T-helper 22 cell (primary cell): ENCODE measurements at places on chromosomes 5 and 9.

DNA sequence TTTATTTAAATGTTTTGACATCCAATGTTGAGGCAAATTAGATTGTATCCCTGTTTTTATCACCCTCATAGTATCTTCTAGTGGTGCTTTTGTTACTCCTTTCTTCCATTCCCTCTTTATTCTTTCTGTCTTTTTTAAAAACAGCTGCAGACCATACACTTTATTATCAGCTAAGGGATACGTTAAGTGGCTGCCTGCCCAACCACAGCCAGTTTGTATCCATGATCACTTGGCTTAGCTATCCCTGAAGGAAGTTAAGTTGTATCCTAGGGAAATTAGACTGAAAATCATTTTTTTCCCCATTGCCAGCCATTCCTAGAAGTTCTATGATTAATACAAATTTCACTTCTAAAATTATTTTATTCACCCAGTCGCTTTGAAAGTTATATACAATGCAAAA is 1032.7 kb downstream of the NR2F1-AS1 start:
- DNase-seq: no peak

DNA sequence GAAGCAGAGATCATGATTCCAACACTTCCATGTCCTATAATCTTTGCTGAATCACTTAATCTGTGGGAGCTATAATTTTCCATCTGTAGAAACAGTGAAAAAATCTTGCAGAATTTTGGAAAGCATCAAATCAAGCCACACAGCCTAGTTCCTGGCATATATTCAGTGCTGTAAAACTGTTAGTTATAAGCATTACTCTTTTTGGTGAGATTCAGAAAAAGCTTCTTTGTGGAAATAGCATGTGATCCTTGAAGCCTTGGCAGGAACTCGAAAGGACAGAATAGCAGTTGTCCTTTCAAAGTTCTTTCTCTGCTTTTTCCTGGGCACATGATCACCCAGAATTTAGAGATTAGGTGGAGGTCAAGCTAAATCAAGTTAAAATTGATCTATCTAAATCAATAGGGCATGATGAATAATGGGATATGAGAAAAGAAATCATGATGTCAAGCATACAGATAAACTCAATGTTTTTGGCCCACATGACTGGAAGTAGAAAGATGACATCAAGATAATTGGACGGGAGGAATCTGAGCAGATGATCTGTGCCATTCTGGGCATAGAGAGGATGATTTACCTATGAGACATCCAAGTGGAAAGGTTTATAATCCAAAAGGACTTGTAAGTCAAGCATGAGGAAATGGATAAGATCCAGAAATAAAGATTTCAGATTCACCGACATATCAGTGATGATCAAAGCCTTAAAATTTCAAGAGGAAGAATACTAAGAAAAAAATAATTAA is 73.1 kb downstream of the TMEM232 start:
- no peak for DNase-seq

DNA sequence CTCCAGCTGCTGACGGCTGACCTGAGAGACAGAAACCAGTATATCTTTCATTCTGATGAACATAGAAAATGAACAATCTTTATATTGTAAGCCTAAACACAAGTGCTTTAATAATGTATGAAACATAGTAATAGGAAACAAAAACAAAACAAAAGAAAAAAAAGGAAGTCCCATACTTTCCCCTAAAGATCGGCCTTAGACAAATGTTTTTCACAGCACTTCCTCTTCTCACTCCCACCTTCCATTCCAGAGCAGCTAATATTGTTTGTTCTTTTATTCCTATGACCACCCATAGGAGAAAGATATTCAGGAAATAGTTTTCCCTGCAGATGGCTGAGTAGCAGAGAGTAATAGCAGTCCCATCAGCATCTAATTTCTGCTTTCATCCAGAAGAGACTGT is 194.4 kb upstream of the SLC27A6 start:
- DNase-seq: no peak

DNA sequence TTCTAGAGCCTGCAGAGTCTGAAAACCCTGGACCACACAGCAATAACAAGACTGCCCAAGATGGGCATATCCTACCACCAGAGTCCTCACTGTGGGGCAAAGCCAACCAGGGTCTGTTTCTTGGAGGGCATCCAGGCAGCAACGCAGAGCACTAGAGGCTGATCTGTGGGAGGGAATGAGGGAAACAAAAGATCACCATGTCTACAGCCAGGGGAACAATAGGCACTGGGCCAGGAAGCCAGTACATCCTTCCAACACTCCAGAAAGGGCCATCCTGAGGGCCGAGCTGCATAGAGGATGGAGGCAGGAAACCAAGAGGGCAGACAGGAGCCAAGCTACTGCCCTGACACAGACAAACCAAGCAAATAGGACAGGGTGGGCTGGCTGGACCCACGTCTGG is 416.1 kb upstream of the IRX4 start:
- no peak for DNase-seq

GRCh38 chr9:126067031-126067734 is 259.4 kb upstream of the MVB12B start:
- no peak for DNase-seq

DNA sequence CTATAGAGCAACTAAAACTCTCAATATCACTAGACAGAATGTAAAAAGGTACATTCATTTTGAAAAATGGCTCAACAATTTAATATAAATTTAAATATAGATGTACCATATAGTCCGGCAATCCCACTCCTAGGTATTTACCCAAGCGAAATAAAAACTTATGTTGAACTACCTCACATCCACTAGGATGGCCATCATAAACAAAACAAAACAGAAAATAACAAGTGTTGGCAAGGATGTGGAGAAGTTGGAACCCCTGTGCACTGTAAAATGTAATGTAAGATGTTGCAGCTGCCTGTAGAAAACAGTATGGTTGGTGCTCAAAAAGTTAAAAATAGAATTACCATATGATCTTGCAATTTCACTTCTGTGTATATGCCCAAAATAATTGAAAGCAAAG is 36.9 kb upstream of the SELENOP start:
- DNase-seq: no peak

DNA sequence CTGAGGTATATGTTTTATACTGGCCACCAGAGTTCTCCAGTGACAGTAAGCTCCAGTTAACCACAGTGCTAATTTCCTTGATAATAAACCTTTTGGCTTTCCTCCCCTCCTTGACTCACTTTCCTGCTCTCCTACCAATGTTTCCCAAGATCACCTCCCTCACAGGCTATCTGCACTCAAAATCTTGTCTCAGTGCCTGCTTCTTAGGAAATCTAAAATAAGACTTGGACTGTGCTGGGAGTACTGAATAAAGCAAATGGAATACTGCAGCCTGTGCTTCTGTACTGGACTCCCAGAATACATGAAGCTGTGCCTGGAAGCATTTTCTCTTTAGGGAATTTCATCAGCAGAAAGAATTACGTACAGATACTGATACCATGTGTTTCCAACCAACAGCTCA is 1.7 kb upstream of the DCP2 start:
- DNase-seq: no peak

- no peak for DNase-seq
Observed at GRCh38 chr9:127128341-127129072, 6.1 kb upstream of the ANGPTL2 start.

GRCh38 chr5:38598296-38598993 is 42.0 kb upstream of the LIFR start:
- no peak for DNase-seq

DNA sequence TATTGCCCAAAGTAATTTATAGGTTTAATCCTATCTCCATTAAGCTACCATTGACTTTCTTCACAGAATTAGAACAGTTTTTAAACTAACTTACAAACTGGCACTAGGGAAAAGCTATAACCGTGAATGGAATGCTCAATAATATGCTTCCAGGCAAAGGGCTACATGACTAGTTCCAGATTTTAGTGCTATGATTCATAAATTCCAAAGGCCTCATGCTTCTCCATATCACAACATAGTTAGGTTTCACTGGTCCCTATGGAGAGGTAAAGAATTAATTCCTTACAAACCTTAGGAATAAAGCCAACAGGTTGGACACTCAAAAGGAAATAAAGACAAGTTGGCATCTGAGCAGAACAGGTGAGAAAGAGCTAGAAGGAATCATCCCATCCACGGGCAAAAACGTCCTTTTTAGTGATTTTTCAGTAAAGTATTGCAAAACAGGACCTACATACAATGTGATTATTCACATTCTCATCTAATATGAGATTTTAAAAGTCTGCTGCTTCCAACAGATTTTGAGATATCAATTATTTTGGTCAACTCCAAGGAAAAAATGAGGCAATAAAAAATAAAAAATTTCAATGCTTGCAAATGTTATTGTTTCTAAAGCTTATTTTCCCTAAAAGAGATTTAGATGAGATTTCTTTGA is 97.0 kb upstream of the TARS1 start:
- no peak for DNase-seq

DNA sequence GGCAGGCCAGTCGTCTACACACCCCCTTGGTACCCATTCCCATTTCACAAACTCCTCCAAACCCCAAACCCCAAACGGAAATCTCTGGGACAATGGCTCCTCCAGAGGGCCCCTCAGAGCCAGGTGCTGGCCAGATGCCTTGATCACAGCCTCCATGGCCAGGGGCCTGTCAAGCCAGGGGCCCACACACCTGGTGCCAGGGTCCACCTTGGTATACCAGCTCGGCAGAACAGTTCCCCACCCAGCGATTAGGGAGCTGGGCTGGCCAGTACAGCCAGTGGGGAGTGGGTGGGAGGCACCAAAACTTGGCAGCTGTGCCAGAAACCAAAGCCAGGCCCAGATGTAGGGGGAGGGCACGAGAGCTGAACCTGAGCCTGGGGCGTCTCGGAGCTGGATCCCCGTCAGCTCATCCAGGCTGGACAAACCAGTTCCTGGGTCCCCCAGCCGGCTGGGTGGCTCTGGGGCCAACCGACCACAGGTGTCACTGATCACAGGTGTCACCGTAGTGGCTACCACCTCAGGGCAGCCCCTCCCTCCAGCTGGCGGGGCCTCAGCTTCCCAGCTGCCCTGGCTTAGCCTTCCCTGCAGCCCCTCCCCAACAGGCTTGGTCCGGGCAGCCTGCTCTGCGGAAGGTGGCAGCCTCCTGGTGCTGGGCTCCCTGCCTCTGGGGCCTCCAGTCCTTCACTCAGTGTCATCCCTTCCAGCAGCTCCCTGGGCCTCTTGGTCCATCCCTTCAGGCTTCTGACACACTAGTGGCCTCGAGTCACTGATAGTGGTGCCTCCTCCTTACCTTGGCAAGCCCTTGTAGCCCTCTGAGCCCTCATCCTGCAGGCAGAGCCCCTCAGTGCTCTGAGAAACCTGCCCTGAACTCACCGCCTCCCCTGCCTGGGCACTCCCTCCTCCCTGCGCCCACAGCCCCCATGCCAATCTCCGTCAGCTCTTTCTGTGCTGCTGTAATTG is 6.6 kb upstream of the RMND5B start:
- no peak for DNase-seq

- no peak for DNase-seq
Observed at GRCh38 chr9:98150164-98150563, 31.1 kb upstream of the TRIM14 start.

- no peak for DNase-seq
Observed at GRCh38 chr9:137740312-137740711, 121.5 kb downstream of the EHMT1 start.

GRCh38 chr9:99093492-99093791 is 11.5 kb upstream of the TGFBR1 start:
- DNase-seq: no peak

DNA sequence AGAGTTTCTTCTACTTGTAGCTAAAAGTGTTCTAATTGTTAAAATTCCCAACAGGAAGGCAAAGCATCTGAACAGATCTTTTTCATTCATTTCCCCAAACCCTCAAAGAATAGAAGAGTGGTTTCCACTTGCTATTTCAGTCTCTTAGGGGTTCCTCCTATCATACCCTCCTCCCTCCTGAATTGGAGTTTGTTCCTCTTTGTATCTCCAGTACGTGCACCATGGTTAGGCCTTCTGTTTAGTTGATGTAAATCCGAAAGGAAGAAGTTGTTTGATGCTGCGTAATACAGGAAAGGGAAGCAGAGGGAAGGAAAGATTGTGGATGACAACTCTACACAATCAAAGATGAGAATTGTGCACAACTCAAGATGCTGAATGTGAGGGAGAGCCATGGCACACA is 303.6 kb downstream of the PIK3R1 start:
- DNase-seq: no peak

GRCh38 chr9:26457151-26457550 is 435.5 kb downstream of the CAAP1 start:
- no peak for DNase-seq

- no peak for DNase-seq
Observed at GRCh38 chr5:96242571-96242970, 190.5 kb downstream of the PCSK1 start.

DNA sequence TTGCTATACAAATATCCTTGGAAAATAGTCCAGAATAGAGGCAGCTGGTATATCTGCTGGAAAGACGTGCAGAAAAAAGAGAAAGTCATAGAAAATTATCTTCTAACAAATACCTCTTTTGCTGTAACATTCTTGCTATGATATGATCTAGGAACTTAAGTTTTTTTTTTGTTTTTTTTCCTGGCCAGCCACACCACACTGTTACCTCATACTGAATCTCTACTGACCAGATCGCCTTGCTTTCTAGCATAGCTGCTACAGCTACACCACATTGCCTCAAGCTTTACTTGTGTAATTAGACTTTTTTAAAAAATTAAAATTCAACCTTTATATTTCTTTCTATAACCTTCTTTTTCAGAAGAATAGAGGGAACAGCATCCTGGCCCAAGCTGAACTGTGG is 142.2 kb upstream of the PRLR start:
- DNase-seq: no peak

DNA sequence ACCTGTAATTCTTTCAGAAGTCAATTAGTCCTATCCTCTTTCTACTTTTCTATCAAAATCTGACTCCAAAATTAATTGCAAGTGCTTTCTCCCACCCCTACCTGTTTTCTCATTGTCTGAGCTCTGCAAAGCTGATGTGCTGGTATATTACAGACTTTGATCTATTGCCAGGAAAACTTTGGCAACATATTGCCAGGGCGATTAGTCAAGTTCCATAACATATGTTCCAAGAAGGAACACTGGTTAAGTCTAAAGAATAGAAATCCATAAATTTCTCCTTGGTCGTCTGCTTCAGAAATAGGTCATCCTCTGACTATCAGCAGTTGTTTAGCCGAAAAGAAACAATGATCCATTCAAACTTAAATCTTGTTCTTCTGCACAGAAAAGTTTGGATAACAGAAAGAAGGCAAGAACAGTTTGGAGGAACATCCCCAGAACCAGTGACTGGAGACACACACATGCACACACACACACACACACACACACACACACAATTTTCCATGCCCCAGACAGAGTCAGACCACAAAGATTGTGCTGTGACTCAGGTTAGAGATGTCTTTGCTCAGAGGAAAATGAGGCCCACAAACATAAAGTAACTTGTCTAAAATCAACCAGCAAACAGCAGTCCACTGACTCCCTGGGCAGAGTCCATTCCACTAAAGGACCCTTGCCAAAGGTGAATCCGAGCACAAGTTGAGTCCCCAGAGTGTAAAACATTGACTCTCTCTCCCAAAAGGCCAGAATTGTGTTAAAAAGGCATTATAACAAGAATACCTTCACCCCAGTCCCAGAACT is 202.1 kb downstream of the DEPDC1B start:
- DNase-seq: no peak

- no peak for DNase-seq
Observed at GRCh38 chr9:104108315-104108714, 14.2 kb downstream of the SMC2 start.

- no peak for DNase-seq
Observed at GRCh38 chr5:124952566-124952965, 206.1 kb upstream of the ZNF608 start.
